ENCODE measurements at places on chromosomes 6 and 20. TPM values are rescaled to one million over a fixed set of nuclear protein-coding genes. Genes with fewer than 3 reads are reported as not detected.

The SLC4A11 gene
- 1.1 TPM for total RNA-seq

DNA sequence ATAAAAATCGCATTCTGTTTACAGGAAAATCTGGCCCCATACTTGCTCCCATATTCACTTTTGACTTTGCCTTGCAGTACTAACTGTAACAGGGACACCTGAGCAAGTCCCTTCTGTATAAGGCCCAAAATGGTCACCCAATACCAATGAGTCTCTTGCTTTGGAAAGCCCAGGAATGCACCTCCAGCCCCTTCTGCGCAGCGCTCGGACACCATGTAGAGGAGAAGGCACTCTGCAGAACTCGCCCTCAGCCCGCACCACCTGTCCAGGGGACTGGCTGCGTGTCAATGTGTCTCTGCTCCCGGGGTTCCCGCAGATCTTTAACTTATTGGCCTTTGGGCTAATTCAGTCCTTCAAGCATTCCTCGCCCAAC is 746 bp upstream of the PRND start:
- no peak for DNase-seq

The RIMS1 gene
- not detected for total RNA-seq

The ADRM1 gene
- 159 TPM for total RNA-seq

- no peak for DNase-seq
Measured at GRCh38 chr20:45470262-45470931, 844 bp downstream of the WFDC2 start.

GRCh38 chr6:116444092-116444491 is 17.1 kb upstream of the CALHM6 start:
- peak; percentile 45 for DNase-seq

DNA sequence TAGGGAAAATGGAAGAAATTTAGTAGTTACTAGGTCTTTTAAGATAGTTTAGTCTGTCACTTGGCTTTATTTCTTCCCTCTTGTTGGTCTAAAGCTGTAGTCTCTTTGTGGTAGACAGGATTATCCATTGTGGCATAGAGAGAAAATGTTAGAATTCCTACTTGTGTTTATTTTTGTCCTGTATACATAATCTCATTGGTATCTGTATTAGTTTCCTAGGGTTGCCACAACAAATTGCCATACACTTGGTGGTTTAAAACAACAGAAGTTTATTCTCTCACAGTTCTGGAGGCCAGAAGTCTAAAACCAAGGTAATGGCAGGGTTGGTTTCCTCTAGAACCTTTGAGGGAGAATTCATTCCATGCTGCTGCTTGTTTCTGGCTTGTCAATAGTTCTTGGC is 119.4 kb downstream of the ZFAND3 start:
- no peak for DNase-seq

GRCh38 chr6:44064089-44064947 is 62.9 kb downstream of the MRPL14 start:
- DNase-seq = peak; percentile 61

The DDO gene
- total RNA-seq = 0.09 TPM

GRCh38 chr6:12103158-12103557 is 91.0 kb downstream of the HIVEP1 start:
- peak; percentile 63 for DNase-seq

The CDH4 gene
- not detected for total RNA-seq

DNA sequence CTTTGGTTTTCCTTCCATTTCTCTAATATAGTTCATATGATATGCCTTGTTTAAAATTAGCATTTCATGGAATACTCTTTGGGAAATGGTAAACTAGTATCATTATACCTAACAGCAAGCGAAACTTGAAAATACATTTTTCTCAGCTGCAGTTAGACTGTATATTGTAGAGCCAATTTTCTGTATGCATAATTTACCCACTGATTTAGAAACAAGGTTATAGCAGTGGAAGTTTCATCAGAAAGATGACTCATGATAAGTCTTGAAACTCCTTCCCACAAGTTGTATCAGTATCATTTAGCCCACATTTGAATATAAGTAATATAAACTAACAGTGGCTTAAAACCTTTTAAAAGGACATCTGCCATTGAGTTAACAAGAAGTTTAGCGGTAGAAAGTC is 164.8 kb upstream of the BMP5 start:
- DNase-seq = no peak
